Stimulated activated CD4-positive, alpha-beta T cell treated with anti-CD3 and anti-CD28 coated beads, Interleukin-4, amount 100 ng/mL, for 4 hours (primary cell): ENCODE measurements at places on chromosomes 12 and 14.
A peak's percentile ranks its signal among the peaks of the same experiment; 100 is the strongest.

- no peak for DNase-seq
Observed at GRCh38 chr12:95733141-95733825, 57.3 kb downstream of the NTN4 start.

DNA sequence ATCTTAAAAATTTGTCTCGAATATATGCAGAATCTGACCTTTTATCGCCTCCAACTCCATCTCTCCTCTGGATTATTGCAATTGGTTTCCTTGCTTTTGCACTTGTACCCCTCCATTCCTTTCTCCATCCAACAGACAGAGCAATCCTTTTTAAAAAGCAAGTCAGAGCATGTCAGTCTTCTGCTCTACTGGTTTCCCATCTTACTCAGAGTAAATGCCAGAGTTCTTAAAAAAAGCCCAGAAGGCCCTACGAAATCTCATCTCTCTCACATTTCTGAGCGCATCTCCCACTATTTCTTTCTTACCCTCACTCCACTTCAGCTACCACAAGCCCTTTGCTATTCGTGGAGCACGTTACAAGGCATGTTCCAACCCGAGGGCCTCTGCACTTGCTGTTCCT lies 236.9 kb upstream of the DDHD1 start:
- DNase-seq = no peak

DNA sequence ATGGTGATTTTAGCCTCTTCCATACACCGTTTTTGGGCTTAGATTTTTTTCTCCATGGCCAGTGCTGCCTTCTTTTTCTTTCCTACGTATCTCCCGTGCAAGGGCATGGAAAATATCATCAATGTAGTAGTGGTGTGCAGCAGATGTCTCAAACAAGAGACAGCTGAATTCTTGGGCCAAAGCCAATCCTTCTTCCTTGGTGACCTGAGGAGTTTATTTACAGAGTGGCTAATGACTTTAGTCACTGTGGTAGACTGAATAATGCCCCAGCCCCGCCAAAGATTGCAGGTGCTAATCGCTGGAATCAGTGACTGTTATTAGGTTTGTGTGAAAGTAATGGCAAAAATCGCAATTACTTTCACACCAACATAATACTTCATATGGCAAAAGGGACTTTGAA lies 235.5 kb upstream of the NOS1 start:
- no peak for DNase-seq

DNA sequence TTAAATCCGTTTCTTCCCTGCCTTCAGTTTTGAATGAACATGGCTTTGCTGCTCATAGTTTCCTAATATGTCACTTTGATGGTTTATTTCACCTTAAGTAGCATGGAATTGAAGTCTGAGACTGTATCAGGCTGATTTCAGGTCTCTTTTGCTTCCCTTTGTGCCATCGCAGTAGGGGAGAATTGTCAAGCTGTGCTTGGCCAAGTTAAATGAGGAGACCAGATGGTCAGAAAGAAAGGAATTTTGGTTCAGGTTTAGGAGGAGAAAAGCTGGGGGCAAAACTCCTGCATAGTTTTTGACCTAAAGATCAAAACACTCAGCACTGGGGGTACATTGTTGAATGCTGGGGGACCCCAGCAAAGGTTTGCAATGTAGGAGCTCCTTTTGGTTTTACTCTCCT lies 398.4 kb downstream of the NUAK1 start:
- DNase-seq = no peak

- no peak for DNase-seq
Observed at GRCh38 chr12:4816744-4817525, 92.8 kb upstream of the KCNA1 start.

DNA sequence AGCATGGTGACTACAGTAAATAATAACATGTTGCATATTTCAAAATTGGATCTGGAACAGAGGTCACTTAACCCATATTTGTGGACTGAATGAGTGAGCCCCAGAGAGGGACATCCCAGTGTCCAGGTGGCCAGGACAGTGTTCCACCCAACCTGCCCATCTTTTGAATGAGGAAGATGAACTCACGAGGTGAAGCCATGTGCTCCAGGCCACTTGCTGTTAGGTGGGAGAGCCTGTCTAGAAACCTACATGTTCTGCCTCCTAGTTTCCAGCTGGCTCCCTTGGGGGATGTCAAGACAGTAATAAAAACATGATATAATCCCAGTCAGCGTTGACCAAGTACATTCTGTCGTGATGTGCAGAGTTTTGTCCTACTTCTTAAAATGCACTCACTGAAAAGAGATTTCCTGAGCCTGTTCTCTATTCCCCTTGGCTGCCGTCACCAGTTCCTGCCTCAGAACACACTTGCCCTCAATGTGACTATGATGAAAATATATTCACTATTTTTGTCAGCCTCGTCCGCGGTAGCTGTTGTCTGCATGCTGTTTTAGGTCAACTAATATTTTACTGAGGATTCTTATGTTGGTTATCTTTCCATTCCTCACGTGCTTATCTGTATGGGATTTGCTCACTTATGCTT lies 25.7 kb downstream of the TSPAN9 start:
- no peak for DNase-seq

GRCh38 chr12:6074979-6075585 lies 49.4 kb downstream of the VWF start:
- peak; percentile 20 for DNase-seq

DNA sequence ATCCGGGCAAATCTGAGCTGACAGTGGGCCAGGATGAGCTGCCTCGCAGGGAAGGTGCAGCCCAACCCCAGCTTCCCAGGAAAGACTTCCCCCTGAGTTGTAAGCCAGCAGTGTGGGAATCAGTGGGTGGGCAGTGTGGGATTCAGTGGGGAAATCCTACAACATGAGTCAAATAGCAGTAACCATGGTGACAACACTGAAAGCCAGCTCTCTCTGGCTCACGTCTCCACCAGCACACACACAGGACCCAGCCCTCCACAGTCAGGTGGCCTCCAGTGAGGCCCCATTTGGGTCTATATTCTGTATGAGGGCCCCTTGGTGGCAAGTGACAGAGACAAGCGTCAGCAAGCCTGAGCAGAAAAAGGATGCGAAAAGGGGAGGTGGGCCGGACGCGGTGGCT lies 6.0 kb upstream of the LGALS3 start:
- no peak for DNase-seq

GRCh38 chr14:54782751-54783659 lies 119.6 kb downstream of the GCH1 start:
- no peak for DNase-seq

DNA sequence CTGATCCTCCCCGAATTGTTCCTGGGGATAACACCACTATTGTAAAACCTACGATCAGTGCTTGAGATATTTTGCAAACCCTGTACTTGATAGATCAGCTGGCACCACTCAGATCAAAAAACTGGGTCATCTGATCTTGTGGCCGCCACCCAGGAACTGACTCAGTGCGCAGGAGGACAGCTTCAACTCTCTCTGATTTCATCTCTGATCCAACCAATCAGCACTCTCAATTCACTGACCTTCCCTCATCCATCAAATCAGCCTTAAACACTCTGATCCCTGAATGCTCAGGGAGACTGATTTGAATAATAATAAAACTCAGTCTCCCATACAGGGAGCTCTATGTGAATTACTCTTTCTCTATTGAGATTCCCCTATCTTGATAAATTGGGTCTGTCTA lies 4.2 kb upstream of the XPOT start:
- no peak for DNase-seq

DNA sequence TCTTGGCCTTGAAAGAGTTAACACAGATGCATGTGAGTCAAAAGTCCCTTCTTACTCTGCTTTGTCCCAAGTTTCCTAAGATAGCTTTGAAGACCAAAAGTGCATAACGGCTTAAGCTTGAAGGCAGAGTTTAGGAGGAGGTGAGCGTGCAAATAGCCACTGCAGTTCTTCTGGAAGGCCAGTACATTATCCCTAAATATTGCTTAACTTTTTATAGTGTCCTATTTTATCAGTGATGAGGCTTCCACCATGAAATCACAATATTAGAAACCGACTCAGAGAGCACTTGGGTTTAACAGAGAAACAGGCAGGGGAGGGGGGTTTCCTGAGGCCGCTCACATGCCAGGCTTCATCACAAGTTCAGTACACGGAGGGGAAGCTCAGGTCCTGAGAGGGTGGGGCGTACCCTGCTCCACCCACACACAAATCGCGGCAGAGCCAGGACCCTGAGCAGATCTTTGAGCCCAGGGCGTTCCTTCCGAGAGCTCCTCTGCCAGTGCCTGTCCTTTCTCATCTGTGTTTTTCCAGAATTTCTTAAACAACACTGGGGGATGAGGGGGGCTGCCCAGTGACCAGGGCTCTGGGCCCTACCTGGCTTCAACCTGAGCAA lies 26.8 kb upstream of the BDKRB2 start:
- DNase-seq = peak; percentile 38

DNA sequence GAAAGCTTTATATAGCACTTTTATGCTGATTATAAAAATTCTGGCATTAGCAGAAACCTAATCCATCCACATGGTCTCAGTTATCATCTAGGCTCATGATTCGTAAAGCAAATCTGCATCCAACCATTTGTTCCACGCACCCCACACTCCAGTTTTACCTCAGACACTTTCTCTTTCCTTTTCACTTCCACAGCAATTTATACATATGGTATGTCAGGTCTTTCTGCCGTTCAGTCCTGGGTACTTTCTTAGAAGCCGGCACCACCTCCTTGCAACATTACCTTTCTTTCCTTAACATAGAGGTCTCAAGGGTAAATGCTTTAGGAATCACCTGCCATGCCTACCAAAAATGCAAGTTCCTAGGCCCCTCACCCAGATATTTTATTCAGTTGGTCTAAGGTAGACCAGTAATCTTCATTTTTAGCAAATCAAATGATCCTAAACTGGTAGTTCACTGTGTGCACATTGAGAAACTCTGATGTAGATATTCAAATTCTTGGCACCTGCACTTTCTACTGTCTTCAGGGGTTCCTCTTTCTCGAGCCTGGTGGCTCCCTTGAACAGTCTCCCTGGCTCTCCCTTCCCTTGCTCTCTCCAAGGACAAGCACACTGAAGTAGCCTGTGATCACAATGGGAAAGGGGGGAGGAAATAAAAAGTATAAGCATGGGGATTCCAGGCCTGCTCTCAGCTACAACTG lies 2.8 kb upstream of the KRAS start:
- no peak for DNase-seq

GRCh38 chr12:109763201-109763841 lies 49.7 kb downstream of the FAM222A start:
- no peak for DNase-seq

DNA sequence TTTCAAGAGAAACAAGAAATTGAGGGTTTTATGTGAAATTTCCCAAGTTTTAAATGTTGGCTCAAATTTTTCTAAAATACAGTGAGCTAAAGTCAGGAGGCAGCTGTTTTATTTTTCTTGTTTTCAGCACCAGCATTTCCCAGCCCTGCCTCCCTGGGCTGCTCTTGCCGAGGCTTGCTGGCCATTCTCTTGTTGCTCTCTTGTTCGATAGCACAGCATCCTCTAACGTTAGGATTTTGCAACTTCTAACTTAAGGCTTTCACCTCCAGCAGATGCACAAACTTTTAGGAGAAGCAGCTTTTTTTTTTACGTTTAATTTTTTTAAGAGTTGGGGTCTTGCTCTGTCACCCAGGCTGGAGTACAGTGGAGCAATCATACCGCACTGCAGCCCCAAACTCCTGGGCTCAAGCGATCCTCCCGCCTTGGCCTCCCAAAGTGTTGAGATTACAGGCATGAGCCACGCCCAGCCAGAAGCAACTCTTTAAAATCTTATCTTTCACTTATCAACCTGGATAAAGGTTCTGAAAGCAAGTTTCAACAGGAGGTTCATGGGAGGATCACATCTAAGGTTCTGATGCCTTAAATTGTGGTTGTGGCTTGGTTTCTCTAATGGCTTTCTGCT lies 40.2 kb downstream of the B4GALNT3 start:
- no peak for DNase-seq

DNA sequence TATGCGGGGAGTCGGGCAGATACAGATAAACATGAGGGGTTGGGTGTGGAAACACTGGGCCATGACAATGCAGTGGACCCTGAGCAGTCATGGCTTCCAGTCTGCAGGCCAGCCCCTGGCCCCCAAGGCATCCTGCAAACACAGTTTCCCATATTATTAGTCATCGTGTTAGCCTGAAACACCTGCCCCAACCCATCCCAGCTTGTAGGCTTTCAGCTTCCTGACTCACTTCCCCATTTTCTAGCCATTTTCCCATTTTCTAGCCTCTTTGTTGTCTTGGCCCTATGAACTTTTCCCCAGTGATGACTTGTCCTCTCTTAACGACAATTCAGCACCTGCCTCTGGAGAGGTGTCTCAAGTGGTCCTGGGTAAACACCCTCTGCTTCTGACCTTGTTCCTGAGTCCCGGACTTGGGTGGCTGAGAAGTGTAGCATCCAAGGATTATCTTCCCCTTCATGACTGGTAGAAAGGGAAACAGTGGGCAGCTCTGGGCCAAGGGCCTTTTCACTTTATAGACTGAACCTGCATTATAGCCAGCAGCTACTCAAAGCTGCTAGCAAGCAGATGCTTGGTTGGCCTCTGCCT lies 4.3 kb upstream of the PGF start:
- DNase-seq = no peak
